Iris pigment epithelial cell (primary cell): ENCODE measurements at places on chromosomes 16 and 17.

- DNase-seq = no peak
Measured at GRCh38 chr17:15009087-15009486, 256.0 kb downstream of the PMP22 start.

DNA sequence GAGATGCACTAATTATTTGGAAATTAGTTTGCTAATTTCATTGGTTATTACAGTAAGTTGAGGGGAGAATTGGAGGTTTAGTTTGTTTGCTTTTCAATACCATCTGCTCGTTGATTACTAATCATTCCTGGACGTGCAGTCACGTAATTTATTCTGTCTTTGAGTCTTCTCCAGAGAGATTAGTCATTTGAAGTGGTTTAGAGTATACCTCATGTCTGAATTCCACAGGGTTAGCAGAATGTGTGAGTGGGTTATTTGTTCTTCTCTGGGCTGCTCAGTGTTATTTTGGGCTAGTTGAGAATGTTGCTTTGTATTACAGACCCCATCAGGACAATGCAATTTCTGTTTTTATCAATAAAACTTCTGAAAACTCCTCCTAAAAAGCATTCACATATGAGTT is 265.0 kb downstream of the RBFOX1 start:
- no peak for DNase-seq

DNA sequence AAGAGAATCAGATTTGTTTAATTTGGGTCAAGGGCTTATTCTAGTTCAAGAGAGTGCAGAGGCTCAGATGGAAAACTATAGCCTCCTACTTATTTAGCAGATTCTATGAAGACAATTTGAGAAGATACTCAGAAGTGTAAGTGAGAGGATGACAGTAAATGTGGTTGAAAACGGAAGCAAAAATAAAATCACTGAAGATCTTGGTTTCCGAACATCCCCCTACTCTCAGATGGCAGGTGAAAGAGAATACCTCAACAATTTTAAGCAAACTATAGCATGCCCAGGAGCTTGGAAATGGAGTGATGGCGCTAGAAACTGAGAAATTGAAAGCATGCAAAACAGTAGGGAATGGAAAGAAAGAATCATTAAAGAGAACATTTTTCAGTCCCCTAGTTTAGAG is 705.5 kb upstream of the CDH8 start:
- DNase-seq = no peak

DNA sequence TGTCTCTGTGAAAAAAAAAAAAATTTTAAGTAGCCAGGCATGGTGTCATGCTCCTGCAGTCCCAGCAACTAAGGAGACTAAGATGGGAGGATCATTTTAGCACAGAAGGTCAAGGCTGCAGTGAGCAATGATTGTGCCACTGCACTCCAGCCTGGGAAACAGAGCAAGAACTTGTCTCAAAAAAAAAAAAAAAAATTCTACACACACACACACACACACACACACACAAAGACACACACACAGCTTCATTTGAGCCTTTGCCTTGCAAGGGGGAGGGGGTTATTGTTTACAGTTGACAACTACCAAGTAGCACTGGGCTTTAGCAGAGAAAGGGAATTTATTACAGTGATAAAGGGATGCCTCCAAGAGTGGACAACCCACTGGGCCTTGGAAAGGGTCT is 4.9 kb upstream of the POLR3E start:
- no peak for DNase-seq

GRCh38 chr17:6555331-6556120 is 829 bp downstream of the PITPNM3 start:
- DNase-seq = peak; percentile 47

DNA sequence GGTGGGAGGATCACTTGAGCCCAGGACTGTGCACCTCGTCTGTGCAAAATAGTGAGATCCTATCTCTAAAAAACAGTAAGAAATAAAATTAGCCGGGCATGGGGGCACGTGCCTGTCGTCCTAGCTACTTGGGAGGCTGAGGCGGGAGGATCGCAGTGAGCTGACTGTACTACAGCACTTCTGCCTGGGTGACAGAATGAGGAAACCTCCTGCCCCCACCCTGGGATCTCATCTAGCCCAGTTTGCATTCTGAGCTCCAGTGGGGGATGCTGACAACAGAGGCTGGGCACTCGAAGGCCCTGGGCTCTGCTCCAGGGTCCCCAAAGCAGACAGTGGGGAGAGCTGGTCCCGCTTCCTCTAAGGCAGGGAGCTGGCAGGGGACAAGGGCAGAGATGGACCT is 7.1 kb downstream of the NAGPA start:
- DNase-seq = no peak

- no peak for DNase-seq
Measured at GRCh38 chr16:53085369-53085843, 30.6 kb downstream of the CHD9 start.

GRCh38 chr17:38922538-38923297 is 2.7 kb upstream of the LASP1NB start:
- DNase-seq = peak; percentile 65

GRCh38 chr16:69417520-69418199 is 6.8 kb upstream of the CYB5B start:
- no peak for DNase-seq

- DNase-seq = no peak
Measured at GRCh38 chr17:15346066-15346595, 4.7 kb upstream of the TEKT3 start.

DNA sequence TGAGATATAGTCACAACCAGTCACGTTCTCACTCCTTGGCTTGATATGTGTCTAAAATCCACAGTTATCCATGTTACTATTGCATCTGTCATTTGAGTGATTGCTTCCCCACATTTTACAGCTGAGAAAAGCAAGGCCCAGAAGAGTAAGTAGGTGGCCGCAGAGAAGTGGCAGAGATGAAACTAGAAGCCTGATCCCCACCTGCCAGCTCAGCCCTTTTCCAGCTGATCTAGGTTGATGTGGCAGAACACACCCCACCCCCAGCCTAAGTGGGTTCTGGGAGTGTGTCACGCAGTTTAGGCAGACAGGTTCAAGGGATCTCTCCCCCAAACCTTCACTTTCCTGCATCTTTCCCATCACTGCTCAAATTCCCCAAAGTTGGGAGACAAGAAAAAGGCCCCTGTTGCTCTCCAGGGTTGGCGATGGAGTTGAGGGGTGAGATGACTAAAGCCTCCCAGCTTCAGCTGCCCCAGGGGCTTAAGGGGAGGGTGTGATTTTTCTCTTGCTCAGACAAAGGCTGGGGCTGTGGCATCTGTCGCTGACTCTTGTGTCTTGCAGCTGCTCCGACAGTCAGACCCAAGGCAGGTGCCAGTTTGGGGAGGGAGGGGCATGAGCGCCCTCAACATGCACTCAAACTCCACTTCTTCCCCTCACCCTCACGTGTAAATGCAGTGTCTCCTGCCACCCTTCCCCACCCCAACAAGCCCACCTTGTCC is 48.9 kb upstream of the LHX1 start:
- no peak for DNase-seq
